HTR-8/SVneo (cell line): ENCODE measurements at places on chromosomes 2 and 18.
A peak's percentile ranks its signal among the peaks of the same experiment; 100 is the strongest.

GRCh38 chr18:45865466-45865865 lies 40.0 kb downstream of the SIGLEC15 start:
- DNase-seq = no peak

GRCh38 chr2:196205011-196205766 lies 33.8 kb upstream of the STK17B start:
- DNase-seq = no peak

DNA sequence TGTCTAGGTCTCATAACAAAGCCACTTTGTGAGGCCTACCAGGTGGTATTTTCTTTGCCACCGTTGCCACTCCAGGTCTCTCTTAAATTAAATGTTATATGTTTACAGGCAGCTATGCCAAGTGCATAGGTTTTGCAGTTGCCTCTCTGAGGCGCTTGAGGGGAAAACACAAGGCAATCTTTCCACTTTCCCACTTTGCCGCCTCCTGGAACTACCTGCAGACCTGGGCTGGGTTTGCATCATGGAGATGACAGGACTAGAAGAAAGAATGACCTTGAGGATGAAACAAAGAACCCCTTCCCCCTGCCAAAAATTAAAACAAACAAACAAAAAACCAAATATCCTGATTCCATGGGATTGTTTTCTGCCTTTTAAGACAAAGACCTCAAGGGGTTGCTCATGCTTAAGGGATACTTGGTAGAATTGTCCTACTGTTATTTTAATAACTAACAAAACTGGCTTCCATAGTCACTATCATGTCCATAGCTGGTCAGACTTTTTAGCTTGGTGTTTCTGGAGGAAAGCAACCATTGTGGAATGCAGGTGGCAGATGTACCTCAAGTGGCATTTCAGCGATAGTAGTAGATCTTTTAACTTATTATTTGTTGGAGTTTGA lies 159.9 kb downstream of the PRPF40A start:
- DNase-seq = no peak

DNA sequence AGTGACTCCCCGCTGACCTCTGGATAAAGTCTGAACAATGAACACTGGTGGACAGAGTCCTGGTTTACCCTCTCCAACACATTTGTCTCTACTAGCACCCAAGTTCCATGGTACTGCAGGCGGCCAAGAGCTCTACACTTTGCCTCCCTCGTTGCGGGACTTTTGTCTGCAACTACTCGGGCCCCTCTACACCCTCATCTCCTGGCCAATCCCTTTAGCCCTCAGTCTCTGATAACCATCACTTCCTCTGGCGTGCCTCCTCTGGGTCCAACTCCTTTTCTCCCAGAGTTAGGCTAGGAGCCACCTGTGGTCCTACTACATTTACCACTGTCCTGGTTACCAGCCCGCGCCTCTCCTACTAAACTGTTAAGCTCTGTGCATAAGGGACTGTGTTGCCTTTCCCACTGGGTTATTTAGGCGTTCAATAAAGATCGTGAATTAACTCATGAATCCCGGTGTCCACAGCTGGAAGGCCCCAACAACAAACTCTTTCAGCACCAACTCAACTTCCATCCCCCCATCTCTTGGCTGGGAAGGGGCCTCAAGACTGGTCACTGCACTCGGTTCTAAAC lies 757 bp downstream of the HDHD2 start:
- peak; percentile 2 for DNase-seq

GRCh38 chr2:231604101-231604684 lies 11.5 kb downstream of the TEX44 start:
- peak; percentile 53 for DNase-seq

DNA sequence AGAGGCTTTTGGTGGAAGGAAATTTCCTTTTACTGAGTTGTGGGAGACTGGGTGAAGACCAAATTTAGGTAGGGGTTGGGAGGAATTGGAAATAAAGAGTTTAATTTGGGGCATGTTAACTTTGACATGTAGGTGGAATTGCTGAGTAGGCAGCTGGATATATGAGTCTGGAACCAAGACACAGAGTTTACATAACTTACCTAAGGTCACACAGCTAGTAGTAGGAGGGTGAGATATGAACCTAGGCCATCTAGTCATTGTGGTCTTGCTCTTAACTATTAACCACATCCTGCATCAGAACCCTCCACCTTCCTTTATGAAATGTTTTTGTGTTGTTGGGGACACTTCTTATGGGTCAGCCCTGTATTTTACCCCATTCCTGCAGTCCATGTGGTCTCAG lies 113.1 kb downstream of the ICOS start:
- no peak for DNase-seq

DNA sequence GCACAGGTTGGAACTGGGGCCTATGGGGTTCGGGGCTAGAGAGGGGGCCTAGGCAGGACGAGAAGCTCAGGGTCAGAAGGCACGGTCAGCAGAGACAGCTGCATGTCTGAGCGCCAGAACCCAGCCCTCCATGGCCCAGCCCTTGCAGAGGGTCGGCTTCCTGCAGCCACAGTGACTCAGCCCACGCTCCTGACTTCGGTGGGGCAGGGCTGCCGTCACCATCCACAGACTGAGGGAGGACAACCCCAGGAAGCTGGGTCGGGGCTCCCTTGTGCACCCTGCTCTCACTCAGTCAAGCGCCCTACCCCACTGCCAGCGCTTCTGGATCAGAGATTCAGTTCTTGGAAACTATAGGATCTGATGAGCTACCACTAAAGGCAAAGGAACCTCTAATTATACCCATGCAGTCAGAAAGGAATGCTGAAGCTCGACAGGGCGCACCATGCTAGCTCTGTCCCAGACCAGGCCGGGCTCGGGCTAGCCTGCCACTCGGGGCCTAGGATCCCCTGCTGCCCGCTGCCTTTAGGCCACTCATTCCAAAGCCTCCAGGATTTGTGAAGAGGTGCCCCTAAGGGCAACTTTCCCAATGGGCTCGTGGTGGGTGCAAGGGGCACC lies 3.0 kb downstream of the ACTR1B start:
- no peak for DNase-seq

- DNase-seq = peak; percentile 43
Measured at GRCh38 chr2:26463244-26464192, 14.4 kb downstream of the OTOF start.

- peak; percentile 67 for DNase-seq
Measured at GRCh38 chr18:79484661-79485621, 89.2 kb downstream of the NFATC1 start.

DNA sequence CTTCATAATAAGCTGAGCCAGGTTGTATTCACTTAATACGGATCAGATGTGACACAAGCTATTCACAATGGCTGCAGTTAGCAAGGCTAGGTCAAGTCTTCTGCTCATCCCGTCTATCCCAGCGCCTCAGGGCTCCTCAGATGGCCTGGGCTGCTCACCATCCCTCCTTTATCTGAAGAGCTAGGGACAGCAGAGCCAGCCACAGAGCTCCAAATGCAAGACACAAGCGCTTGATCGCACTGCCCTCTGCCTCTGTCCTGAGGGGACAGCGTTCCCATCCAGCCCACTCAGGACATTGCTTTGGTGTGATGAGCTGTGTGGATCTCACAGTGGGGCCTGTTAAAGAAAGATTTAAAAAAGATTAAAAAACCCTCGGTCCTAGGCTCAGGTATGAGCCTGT lies 254.4 kb upstream of the HS6ST1 start:
- no peak for DNase-seq

DNA sequence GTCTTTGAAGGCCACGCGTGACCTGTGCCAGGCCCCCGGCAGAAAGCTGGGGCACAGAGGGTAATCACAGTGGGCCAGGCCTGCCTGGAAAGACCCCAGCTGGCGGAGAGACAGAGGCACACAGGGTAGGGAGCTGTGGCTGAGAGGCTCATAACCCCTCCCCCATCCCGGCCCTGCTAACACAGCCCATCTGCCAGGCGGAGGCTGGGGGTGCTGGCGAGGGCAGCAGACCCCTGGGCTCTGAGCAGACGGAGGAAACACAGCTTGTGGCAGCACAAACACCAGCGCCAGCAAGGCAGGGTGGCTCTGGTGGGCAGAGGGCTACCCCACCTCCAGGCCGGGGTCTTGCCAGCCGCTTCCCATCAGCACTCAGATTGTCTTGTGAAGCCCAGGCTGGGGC lies 19.0 kb downstream of the HS6ST1 start:
- DNase-seq = no peak

- DNase-seq = no peak
Measured at GRCh38 chr2:37111958-37112357, 27.6 kb downstream of the GPATCH11 start.

GRCh38 chr2:59930430-59930829 lies 623.0 kb downstream of the BCL11A start:
- DNase-seq = no peak

GRCh38 chr2:106919012-106919411 lies 33.0 kb upstream of the ST6GAL2 start:
- DNase-seq = no peak

DNA sequence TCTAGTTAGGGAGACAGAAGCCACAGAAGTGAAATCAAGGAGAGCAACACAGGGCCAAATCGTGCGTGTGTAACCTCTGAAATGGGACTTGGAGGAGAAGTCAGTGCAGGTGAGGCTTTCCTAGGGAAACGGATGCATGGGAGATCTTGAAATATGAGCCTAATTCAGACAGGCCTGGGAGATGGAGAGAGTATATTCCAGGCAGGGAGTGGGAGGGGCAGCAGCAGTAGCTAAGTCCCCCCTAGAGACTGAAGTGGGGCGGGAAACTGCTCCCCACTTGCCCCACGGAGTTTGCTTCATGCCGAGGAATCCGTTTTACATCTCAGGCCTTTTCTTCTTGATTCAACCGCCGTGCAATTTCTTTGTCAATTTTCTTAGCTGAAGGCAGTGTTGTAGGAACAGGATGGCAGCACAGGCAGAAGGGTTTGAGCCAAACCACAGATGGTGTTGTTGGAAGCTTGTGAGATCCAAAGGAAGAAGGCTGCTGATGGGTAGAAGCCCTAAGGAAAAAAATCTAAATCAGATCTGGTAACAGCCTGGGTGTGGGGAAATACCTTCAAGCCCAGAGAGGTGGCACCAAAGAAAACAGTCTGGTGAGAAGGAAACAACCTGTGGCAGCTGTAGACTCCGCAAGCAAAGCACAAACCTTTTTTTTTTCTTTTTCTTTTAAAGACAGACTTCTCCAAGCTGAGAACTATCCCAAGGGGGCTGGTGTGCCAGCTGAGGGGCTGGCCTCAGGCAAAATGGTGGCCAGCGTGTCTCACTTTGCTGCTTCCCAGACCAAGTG lies 40.2 kb downstream of the EPAS1 start:
- DNase-seq = no peak

- no peak for DNase-seq
Measured at GRCh38 chr18:40365526-40365925, 1589.5 kb upstream of the PIK3C3 start.

GRCh38 chr18:43876286-43876685 lies 599.0 kb upstream of the SYT4 start:
- no peak for DNase-seq

DNA sequence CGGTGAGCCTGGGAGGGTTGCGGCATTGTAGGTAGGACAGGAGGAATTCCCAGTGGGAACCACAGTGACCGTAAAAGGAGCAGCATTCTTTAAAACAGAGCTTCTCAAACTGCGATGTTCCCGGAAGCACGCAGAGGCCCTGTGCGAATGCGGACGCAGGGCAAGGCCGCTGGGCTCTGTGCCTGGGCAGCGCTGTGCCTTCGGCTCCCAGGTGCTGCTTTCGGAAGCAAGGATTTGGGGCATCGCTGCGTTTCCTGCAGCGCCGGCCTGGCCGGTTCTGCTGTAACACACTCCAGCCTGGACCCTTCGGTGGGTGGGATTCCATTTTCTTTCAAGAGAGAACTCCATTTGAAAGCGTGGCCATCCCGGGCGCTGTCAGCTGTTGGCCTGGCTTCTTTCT lies 118.6 kb downstream of the PTGR3 start:
- DNase-seq = no peak

- no peak for DNase-seq
Measured at GRCh38 chr2:237059155-237059875, 26.4 kb upstream of the COPS8 start.

DNA sequence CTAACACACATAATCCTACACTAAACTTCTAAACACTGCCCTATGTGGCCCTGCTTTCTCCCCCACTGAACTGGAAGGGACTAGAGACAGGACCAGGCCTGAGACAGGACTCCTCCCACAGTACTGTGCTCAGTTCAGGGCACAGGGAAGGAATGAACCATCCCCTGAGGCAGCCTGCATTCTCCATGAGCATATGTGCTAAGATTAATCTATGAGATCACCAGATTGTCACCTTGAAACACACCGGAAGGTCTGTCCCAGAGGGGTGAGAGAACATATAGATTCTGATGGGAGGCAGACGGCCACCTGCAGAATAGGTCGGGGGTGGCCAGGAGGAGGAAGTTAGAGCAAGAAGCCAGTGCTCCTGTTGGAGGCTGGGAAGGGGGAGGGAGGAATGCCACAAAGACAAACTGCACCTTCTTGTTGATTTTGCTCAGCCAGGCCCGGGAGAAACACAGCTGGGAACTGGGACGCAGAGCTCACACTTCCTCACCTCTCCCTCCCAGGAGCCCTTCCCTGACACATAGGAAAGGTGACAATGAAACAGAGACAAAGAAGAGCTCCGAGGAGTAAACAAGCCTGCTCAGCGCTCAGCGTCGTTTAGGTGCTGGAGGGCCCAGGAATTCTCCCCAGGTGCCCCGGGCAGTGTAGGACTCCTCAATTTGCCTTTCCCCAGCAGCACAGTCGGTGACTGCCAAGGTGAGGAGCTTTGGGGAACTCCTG lies 52.1 kb downstream of the ZBTB7C start:
- DNase-seq = no peak

- DNase-seq = no peak
Measured at GRCh38 chr2:85888020-85888683, 638 bp downstream of the ST3GAL5 start.

- no peak for DNase-seq
Measured at GRCh38 chr2:156704617-156705016, 268.4 kb downstream of the GPD2 start.

DNA sequence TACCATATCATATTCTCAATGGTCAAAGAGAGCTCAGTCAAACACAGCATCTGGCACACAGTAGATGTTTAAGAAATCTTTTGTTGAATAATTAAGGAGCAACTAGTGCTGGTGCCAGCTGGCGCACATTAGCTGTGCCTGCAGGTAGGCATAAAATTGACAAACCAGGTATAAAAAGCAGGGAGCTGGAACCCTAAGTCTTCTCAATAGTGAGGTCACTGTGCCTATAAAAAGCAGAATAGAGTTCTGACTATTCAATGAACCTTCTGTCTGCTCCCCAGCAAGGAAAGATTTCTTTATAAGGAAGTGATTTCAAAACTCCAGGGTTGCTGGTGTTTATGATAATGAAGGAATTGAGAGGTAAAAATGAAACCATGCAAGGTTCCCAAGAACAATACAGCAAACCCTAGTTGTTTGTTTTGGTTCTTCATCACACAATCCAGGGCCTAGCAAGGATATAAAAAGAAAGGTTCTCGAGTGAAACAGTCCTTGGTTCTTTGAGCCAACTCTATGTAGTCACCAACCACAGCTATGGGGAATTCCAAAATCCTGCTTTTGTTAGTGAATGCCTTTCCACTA lies 76.1 kb downstream of the THADA start:
- peak; percentile 2 for DNase-seq

GRCh38 chr2:101045330-101045729 lies 43.2 kb downstream of the RPL31 start:
- DNase-seq = no peak

- no peak for DNase-seq
Measured at GRCh38 chr2:234816491-234816890, 135.3 kb upstream of the SH3BP4 start.

- no peak for DNase-seq
Measured at GRCh38 chr2:170091436-170091835, 86.5 kb upstream of the MYO3B start.
